ENCODE measurements at places on chromosomes 1 and 21.
A peak's percentile ranks its signal among the peaks of the same experiment; 100 is the strongest.

- DNase-seq = no peak
Observed at GRCh38 chr1:162300057-162300917, 76.4 kb downstream of the SPATA46 start.

DNA sequence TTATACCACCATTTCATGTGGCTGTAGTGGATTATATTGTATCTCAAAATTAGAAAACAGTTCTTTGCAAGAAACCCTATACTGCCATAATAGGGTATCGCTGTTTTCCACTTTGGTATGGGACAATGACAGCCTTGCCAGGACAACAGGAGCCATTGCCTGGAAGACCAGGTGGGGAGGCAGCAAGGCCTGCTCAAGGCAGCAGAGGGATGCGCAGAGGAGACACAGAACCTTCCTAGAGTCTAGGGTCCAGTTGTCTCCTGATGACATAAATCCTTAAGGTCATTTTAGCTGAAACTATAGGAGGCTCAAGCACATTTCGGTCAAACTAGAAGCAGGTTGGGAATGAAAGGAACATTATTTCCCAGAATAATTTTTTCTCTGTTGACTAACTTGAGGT lies 27.6 kb downstream of the IFNGR2 start:
- no peak for DNase-seq

DNA sequence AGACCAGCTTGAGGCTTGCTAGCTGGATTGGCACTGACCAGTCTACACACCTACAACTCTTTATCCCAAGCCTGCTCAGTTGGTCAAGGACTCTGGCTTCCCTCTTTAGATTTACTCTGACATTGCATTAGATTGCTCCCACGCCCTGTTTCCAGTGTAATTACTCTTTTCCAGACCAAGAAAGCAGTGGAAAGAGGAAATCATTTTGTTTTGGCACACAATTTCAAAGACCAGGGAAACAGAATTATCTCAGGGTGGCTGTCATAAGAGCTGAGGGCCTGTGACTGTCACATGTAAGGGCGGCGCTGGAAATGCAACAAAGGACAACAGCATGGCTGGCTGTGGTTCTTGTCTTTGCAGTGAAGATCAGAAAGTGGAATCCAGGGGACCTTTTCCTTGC lies 302.7 kb downstream of the HHAT start:
- no peak for DNase-seq

DNA sequence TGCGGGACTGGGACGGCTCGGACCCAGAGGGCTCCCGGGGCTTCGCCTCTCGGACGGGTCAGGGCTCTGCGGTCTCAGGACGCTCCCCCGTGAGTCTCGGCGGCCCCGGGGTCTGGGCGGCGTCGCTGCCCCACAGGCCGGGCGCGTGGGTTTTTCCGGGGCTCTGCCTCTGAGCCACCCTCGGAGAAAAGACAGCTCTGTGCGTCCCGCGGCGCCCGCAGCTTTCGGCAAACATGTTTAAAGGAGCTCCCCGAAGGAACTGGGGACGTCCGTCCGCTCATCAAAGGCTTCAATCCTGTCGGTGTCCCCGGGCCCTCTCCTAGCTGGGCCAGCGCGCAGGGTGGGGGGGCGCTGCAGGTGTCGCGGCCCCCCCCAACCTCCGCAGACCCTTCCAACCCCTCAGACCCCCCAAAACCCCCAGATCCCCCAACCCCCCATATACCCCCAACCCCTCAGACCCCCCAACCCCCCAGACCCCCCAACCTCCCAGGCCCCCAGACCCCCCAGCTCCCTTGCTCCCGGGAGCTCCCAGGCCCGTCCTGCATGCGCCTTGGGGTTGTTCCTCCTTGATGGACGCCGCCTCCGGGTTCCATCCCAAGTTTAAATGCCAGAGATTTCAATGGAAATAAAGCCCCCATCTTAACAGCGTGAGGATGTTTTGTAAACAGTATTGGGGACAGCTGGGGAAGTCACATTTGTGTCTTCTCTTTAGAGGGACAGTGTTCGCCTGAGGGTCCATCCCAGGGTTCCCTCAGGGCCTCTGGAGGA lies 996 bp upstream of the C1orf159 start:
- DNase-seq = peak; percentile 30

DNA sequence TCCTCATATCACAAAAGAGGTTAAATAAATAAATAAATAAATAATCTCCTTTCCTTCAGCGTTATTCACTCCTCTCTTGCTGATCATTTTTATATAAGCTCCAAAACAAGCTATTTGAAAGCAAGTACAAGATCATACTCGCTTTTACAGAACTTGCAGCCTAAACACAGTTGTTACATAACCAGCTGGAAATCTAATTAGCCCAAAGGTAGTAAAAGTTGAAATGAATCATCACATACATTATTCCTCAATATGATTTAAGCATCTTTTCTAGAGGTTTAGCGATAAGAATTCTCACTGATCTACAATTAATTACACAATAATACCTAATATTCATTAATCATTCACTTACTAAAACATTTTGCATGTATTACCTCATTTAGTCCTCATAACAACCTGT lies 160.2 kb downstream of the COP1 start:
- no peak for DNase-seq

- peak; percentile 81 for DNase-seq
Observed at GRCh38 chr1:248828845-248829244, 3.1 kb upstream of the SH3BP5L start.

- DNase-seq = no peak
Observed at GRCh38 chr1:95731466-95731865, 497.5 kb downstream of the RWDD3 start.

- no peak for DNase-seq
Observed at GRCh38 chr1:200909757-200910239, 15.1 kb downstream of the INAVA start.

DNA sequence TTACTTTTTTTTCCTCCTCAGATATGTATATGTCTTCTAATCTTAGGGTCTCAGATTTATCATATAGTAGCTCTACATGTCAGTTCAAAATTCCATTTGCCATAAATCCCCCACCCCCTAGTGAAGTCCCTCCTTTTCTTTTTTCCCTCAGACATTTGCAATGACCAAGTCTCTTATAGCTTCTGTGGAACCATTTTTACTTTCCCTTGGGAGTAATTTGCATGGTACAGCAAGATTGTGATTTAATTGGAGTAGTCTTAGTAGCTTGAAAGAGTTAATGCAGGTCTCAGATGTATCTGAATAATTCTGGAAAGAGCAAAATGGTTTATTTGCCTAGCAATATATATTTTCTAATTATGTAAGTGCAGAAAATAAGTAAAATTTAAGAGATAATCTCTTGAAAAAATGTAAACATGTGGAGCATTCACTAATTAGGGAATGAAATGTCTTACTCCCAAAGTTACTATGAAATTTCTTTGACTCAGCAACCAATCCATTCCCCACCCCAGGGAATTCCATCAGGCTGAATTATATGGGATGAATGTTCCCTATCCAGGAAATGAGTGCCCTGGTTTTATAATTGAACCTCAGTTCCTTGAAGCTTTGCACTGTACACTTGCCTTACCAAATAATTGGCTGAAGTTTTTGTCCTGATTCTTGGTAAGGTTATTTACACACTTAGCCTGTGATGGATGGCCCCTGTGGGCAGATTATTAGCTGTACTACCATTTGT lies 267.0 kb downstream of the DNM3 start:
- DNase-seq = peak; percentile 51

DNA sequence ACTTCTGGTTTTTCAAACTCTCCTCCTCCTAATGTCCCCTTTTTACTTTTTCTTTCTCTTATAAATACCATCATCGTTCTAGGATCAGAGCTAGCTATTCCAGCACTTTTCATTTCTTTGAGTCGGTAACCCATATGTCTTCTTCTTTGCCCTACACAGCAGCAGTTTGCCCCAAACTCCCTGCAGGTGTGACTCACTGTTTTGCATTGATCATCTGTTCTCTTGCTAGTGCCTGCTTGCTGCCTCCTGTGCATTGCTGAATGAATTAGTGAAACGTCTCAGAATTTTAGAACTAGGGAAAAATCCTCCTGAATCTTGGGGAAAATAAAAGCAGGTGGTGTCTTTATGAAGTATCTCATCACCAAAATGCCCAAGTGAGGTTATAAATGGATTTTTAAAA lies 21.7 kb downstream of the KCNK2 start:
- DNase-seq = peak; percentile 17

- no peak for DNase-seq
Observed at GRCh38 chr1:52189898-52190480, 48.1 kb downstream of the ZFYVE9 start.

DNA sequence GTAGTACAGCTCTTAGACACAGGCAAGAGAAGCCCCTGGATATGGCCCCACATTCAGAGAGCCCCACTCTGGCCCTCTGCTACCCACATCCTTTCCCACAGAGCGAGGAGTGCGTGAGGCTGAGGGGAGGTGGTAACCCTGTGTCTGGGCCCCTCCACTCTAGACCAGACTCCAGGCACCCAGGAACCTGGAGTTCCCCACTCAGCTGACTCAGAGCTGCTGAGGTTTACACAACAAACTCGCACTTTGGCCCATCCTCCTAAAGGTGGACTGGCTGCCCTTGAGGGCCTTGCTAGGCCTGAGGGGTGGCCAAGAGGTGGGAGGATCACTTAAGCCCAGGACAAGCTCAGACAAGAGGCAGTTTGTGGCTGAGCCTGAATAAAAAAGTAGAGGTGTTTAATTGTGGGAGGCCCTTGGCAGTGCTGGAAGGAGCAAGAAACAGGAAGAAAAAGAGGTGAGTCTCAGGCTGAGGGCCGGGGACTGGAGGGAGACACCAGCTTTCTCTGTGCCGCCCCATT lies 10.7 kb downstream of the MR1 start:
- DNase-seq = peak; percentile 13

DNA sequence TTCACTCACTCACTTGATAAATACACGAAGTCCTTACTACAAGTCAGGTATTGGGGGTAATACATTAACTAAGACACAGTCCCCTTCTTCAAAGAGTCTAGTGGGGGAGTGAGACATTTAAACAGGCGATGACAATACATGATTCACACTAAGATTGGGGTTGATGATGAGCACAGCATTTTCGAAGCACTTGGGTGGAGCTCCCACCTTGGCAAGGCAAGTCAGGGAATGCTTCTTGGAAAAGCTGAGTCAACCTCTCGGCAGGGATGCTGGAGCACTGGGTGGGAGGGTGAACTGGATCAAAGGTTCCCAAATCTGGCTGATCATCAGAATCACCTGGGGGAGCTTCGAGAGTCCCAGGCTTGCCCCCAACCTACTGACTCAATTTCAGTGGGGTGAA lies 57.9 kb upstream of the ENAH start:
- DNase-seq = peak; percentile 10

- DNase-seq = no peak
Observed at GRCh38 chr1:182217967-182218366, 156.5 kb upstream of the ZNF648 start.

DNA sequence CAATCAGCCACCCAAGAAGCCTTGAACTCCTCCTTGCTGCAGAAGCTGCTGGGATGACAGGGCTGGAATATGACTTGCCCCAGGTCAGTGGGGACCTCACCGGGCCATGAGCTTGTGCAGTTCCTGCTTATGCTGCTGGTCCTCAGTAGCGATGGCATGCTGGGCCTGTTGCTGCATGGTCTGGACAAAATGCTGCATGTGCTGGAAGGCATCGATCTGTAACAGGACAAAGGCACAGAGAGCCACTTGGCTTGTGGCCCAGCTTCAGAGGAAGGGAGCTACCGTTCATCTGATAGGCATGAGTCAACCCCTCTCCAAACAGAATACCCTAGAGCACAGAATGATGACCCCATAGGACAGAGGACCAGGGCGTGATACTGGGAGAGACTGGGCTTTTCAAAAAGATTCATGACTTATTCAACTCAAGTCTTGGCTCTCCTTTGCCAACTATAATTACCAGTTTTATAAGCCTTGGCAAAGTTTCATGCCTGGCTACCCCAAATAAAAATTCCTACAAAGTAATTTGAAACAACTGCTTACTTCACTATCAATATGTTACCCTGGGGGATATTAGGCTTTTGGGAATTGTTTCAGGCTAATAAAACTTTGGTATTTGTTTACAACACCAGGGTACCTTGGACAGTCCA lies 34.7 kb upstream of the EXOSC10 start:
- DNase-seq = peak; percentile 85

- no peak for DNase-seq
Observed at GRCh38 chr1:53132176-53132575, 10.3 kb downstream of the SLC1A7 start.

GRCh38 chr1:41652384-41653265 lies 168.1 kb upstream of the EDN2 start:
- no peak for DNase-seq

GRCh38 chr1:168917796-168918195 lies 188.7 kb upstream of the ATP1B1 start:
- no peak for DNase-seq

- DNase-seq = no peak
Observed at GRCh38 chr21:39628385-39628784, 15.6 kb downstream of the B3GALT5 start.

DNA sequence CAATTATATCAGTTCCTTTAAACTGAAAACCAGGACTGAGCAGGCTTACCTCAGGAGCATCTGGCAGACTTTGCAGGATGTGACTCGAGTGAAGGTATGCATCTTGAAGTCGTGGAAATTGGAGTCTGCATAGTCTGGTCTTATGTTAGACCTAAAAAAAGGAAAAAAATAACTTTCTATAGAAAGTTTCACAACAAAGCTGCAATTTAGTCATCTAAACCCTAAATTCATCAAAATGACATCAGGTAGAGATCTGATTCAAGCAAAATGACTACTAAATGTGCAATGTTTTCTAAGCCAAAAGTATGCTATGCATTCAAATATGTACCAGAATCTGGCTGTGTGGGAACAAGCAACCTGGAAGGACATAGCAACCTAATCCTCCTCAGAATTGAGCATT lies 260.1 kb downstream of the VAV3 start:
- DNase-seq = no peak

DNA sequence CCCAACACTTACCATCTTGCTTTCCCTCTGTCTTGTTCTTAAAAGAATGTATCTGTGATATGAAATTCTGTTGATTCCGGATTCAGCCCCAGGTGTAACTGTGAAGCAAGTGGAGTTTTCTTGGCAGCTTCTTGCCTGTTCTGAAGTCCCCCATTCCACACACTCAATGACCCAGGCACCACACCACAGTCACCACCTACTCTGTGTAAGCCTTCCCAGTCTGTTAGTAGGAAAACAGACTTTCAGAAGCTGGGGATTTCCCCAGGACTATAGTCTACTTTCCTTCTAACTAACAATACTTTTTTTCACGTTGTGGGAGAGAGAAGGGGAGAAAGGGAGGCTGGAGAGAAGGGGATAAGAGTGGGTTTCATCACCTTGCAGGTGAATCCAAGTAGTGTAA lies 299.1 kb upstream of the PROX1 start:
- DNase-seq = no peak

DNA sequence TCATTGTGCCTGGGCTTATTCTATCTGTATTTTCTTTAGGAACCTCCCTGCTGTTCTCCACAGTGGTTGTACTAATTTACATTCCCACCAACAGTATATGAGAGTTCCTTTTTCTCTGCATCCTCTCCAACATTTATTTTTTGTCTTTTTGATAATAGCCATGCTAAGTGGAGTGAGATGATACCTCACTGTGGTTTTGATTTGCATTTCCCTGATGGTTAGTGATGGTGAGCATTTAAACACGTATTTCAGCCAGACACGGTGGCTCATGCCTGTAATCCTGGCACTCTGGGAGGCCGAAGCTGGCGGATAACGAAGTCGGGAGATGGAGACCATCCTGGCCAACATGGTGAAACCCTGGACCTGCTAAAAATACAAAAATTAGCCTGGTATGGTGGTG lies 57.9 kb downstream of the SLAMF6 start:
- DNase-seq = no peak

GRCh38 chr1:116766616-116767469 lies 12.6 kb downstream of the CD2 start:
- peak; percentile 32 for DNase-seq

GRCh38 chr1:39344394-39345154 lies 140.1 kb downstream of the MACF1 start:
- no peak for DNase-seq
